ELR (cell line): ENCODE measurements at places on chromosomes 7 and 10.
A peak's percentile ranks its signal among the peaks of the same experiment; 100 is the strongest.

DNA sequence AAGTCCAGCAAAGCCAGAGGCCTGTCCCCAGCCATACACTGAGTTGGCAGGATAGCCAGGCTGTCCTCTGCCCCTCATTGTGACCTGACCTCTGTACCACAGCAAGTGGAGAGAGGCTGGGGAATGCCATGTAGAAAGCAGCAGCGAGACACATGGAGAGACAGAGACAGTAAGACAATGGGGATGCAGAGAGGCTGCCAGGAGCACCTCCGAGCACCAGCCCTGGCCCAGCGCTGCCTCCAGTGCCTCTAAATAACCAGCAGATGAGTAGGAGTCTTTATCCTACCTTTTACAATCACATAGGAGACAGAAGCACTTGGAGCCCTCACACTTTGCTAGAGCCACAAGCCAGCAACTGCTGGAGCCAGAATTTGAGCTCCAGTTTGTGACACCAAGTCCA is 8.1 kb downstream of the GDF2 start:
- no peak for DNase-seq

- peak; percentile 89 for DNase-seq
Observed at GRCh38 chr10:101041252-101041761, 10.3 kb downstream of the SFXN3 start.

- DNase-seq, result no peak
Observed at GRCh38 chr10:76168437-76168836, 737.0 kb downstream of the LRMDA start.

- no peak for DNase-seq
Observed at GRCh38 chr10:127092916-127093315, 103.5 kb downstream of the INSYN2A start.

GRCh38 chr7:47587976-47588375 is 6.1 kb upstream of the TNS3 start:
- DNase-seq, result no peak
